ENCODE measurements at places on chromosomes 2 and 18.

DNA sequence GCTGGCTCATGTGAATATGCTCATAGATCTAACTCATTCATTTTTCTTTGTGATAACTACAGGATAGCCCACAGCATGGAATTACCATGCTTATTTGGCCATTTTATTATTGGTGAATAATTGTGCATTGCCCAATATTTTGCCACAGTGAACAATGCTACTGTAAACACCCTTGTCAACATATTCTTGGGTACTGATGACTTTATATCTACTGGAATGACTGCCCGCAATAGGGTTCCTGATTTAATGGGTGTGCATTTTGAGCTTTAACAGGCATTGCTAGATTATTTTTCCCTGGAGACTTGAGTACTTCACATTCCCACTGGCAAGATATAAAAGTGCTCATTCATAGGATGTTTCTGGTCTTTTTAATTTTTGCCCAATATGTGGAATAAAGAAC lies 42.7 kb upstream of the EVA1A start:
- DNase-seq = no peak

GRCh38 chr2:121316986-121317385 lies 32.0 kb upstream of the TFCP2L1 start:
- no peak for DNase-seq

DNA sequence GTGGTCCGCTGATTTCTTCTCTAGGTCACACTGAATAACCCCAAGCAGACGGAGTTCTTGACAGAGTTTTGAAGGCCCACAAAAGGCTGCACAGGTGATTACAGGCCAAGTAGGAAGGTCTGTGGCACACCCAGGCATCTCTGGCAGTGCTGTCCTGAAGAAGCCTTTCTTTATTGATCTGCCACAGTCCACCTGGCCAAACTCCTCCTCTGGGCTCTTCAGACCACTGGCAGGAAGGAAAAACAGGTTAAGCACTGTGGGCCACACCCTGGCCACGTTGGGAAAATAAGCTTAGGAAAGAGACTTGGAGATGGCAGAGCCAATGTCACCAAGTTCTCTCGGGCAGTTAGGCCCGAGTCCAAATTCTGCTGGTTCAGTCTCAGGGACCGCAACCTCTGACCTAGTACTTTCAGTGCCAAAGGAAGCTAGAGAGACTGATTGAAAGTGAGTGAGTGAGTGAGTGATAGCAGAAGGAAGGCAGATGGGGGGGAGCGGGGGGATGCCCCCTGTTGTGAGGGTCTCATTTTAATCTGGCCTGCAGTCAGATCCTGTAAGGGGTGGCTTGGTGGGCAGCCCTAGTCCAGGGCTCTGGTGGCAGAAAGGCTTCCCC lies 102.9 kb downstream of the TGFA start:
- no peak for DNase-seq

DNA sequence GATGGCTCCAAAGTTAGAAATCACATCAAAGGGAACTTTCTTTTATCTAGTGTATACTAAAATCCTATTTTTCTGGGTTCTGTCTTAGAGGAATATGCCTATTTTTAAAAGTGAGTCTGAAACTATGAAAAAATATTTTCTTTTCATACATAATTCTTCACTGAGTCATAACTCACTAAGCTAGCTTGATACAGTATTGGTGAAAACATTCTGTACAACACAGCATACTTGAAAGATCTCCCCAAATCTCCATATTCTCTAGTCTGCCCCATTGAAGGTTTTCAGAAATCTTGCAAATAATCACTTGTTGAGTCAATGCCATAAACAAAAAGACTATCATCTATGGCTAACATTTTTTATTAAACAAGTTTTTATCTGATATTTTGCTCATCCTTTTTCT lies 44.5 kb downstream of the COL3A1 start:
- no peak for DNase-seq

GRCh38 chr2:152587187-152587947 lies 129.9 kb downstream of the PRPF40A start:
- DNase-seq = no peak

DNA sequence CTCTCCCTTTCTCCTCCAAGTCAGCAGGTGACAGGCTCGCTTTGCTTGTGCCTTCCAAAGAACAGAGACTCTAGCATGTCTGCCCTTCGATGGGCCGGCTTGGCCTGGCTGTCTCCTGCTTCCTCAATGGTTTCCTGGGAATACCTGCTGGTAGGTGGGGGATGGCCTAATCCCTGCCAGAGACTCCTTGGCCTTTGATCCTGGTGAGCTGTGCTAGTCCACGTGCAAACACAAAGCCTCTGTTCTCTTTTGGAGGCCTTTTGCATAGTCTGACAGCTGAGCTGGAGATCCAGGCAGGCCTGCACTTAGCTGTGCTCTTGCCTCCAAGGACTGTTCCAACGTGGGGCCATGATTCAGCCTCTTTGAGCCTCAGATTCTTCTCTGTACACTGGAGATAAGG lies 67.6 kb downstream of the ARL4C start:
- DNase-seq = no peak

DNA sequence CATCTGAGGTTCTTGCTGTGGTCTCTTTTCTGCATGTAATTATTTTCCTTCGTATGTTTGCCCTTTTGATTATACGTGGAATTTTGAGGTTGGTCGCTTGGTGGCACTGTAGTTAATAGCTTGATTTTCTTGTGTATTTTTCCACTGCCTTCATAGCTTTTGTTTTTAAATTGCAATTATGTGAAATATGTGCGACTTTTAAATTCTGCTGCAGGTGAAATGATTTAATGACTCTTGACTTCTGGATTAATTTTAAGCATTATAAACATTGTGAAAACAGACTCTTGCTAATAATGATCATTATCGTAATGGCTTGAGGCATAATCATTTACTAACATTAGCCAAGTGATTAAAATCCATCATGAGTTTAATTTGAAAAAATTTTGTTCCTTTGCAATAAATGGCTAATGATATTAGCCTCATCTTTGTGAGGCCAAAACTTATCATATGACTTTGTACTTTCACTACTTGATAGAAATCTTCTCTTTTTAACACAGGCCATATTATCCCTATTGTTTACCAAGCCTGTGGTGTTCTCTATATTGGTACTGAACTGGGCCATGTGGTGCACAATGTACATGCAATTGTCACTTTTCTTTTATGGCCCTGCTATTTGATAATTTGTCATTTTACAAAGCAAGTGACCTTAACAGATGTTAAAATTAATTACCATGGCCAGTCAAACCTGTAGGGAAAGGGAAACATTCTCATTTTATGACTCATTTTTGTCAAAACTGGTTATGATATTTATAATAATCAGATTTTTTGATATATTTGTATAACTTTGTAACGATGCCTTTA lies 62.8 kb upstream of the NEUROD1 start:
- DNase-seq = no peak

Measured in activated CD4-positive, CD25-positive, alpha-beta regulatory T cell treated with anti-CD3 and anti-CD28 coated beads, Interleukin-2, amount 50 U/mL, for 72 hours (primary cell).